ENCODE measurements at places on chromosomes 11 and 22.

DNA sequence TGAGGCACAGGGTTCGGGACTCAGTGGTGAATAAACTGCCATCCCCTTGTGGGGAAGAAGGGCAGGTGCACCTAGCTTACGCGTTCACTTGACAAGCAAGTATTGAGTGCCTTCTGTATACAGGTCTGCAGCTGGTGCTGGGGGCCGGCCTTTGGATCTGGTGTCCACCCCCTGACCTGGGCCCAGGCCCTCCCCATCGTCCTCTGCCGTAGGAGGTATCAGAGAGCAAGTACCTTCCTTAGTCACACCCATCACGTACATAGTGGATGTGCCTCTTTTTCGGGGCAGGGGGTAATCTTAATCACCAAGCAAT, 53.3 kb downstream of the SMIM38 start:
- DNase-seq, result no peak

GRCh38 chr11:71563406-71563805, 2.0 kb upstream of the KRTAP5-10 start:
- no peak for DNase-seq

- DNase-seq, result no peak
Observed at GRCh38 chr11:46554213-46555147, 39.3 kb downstream of the AMBRA1 start.

GRCh38 chr11:67302571-67303131, 679 bp upstream of the SSH3 start:
- DNase-seq, result peak; percentile 63

DNA sequence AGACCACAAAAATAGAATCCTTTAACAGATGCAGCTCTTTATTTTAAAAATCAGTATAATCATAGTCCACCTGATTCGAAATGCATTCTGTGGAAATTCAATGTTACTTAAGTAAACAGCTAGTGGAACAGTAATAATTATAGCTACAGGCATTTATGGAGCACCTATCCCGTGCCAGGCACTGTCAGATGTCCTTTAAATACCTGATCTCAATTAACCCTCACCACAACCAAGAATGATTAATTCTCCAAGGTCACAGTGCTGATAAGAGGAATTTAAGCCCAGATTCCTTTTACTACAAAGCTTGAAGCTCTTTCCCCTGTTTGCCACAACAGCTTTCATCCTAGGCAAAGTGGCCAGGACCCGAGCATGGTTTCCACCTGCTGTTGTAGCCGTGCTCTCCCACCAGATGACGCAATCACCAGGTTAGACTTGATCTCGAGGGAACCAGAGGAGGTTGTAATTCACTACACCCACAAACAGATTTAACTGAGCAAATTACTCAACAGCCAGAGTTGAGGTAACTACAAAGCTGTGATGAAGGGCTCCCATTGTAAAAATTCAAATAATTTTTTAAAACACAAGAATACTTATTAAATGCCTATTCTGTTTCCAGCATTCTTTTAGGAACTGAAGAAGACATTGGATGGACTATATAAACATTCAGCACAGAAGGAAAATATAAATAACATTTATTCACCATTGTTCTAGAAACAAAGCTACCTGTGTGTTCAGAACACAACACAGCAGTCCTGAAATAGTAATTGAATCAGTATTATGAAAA, 10.3 kb downstream of the PRDM10 start:
- peak; percentile 65 for DNase-seq

DNA sequence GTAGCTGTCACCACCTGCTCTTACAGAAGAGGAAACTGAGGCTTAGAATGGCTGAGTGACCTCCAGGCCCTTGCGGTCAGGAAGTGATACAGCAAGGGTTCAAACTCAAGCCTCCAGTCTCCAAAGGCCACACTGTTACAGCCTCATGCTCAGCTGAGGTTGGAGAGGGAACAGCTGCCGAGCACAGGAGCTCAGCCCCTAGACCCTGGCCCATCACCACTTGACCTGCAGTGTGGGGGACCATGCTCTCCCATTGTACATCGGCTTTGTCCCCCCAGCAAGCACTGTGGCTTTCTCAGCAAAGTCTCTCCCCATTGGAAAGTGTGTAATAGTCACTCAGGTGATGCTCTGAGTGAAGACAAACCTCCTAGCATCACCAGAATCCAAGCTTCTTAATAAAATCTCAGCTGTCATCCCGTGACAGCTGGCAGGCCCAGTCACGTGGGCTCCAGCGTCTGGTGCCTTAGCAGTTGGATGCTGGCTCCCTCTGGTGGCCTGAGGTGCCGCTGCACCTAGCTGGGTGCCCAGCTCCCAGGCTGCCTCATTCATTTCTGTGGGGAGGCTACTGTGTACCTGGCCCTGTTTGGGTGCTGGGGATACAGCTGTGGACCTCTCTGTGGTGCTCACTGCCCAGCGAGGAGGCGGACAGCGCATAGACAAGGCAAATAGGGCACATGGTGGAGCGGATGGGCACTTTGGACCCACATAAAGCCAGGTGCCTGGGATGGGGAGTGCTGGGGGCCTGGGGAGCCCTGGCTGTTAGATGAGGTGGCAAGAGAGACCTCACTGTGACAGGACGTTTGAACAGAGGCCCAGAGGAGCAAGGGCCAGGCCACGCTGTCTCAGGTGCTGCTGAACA, 19.1 kb upstream of the MYRF start:
- peak; percentile 94 for DNase-seq

- DNase-seq, result peak; percentile 83
Observed at GRCh38 chr11:844693-845644, 2.3 kb downstream of the TSPAN4 start.

- no peak for DNase-seq
Observed at GRCh38 chr22:38437416-38437815, 17.6 kb downstream of the KCNJ4 start.

- DNase-seq, result peak; percentile 72
Observed at GRCh38 chr11:1401656-1402221, 12.0 kb downstream of the BRSK2 start.

DNA sequence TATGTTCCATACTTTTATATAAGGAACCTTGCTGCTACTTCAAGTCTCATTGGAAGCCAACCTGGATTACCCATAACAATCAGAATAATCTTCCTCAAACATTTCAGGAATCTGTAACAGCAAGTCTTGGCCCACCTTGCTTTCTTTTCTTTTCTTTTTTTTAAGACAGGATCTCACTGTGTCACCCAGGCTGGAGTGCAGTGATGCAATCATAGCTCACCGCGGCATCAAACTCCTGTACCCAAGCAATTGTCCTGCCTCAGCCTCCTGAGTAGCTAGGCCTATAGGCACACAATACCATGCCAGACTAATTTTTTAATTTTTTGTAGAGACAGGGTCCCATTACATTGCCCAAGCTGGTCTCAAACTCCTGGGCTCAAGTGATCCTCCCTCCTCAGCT, 29.3 kb upstream of the PRDM10 start:
- DNase-seq, result no peak

DNA sequence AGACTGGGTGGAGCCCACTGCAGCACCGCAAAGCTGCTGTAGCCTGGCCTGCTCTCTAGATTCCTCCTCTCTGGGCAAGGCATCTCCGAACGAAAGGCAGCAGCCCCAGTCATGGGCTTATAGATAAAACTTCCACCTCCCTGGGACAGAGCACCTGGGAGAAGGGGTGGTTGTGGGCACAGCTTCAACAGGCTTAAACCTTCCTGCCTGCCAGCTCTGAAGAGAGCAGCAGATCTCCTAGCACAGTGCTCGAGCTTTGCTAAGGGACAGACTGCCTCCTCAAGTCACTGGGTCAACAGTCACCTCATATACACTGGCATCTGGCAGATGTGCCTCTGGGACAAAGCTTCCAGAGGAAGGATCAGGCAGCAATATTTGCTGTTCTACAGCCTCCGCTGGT, 117.3 kb downstream of the EHF start:
- DNase-seq, result no peak

DNA sequence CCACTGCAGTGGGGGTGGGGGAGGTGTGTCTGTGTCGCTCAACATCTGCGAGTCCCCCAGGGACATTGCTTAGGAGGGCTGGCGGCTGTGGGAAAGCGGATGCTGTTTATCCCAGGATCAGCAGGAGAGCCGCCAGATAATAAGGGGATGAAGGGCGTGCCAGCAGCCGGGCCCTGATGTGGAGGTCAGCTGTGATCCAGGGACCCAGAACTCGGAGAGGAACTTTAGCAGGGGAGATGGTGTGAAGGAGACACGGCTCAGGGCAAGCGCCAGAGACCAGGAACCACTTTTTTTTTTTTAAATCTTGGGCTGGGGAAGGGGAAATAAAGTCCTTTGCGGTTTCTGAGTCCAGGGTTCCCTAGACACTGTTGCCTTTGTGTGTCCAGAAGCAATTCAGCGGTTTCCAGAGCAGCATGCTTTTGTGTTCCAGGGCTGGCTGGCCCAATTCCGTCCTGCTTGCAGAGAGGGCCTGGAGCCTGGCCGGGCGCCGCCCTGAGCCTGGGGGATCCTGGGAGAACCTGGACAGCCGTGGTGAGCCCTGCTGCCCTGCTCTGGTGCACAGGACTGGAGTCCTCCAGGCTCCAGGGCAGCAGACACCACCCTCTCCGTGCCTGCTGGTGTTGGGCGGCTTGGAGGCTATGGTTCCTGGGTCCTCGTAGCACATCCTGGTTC, at the start of gene GRAMD4:
Gene GRAMD4, plus strand, starts transcription at position 557 of the 672 bp plus-strand sequence. CDS start 6,414 bp downstream, outside the sequence.
- DNase-seq, result no peak

DNA sequence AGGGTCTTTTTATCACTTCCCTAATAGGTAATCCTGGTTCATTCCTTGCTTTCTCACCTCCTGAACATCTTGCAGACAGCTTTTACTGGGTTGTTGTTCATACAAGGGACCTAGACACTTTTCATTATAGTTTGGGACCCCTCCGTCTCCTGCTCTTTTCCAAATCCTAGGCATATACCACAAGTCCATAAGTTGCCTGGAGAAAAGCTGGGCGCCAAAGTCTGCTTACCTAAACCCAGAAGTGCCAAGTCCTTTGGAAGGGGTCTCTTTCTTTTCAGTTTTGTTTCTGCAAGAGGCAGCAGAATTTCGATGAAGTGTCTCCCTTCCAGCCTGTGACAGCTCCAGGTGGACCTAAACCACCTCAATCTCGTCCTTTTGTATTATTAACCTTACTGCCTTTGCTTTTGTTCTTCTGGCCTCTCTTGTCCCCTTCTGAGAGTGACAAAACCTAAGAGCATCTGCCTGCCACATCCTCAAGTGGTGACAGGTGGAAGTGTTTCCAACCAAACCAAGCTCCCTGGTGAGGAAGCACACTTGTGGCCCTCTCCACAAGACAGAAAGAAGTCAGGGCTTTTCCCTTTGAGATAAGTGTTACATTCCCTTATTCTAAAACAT, 19.5 kb upstream of the P2RY6 start:
- no peak for DNase-seq

DNA sequence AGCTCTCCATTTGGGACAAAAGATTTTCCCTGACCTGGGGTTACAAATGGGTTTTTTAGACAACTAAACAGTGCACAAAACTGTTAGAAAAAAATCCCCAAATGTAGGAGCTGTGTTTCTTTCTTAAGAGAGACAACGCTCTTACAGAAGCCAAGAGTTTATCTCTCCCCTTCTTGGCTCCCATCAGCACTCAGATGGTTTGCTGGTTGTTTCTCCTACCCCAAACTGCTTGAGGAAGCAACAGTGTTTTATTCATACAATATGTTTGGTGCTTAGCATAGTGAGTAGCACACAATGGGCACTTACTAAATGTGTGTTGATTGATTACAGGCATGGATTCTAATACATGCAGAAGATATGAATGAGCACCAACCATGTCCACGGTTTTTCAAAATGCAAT, 209.5 kb upstream of the ANO5 start:
- no peak for DNase-seq

DNA sequence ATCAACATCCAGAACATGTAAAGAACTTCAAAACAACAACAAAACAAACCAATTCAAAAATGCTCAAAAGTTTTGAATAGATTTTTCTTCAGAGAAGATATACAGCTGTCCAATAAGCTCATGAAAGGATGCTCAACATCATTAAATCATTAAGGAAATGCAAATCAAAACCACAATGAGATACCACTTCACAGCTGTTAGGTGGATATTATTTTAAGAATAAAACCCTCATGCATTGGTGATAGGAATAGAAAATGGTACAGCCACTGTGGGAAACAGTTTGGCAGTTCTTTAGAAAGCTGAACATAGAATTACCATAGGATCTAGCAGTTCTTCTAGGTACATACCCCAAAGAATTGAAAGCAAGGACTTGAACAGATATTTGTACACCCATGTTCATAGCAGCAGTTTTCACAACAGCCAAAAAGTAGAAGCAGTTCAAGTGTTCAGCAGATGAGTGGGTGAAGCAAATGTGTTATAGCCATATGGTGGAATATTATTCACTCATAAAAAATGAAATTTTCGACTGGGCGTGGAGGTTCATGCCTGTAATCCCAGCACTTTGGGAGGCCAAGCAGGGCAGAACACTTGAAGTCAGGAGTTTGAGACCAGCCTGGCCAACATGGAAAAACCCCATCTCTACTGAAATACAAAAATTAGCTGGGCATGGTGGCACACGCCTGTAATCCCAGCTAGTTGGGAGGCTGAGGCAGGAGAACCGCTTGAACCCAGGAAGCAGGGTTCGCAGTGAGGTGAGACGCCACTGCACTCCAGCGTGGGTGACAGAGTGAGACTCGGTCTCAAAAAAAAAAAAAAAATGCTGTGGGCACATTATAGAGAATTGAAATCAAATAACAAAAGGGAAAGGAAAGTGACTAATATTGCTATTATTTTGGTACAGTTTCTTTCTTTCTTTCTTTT, 42.9 kb downstream of the CBL start:
- DNase-seq, result no peak

DNA sequence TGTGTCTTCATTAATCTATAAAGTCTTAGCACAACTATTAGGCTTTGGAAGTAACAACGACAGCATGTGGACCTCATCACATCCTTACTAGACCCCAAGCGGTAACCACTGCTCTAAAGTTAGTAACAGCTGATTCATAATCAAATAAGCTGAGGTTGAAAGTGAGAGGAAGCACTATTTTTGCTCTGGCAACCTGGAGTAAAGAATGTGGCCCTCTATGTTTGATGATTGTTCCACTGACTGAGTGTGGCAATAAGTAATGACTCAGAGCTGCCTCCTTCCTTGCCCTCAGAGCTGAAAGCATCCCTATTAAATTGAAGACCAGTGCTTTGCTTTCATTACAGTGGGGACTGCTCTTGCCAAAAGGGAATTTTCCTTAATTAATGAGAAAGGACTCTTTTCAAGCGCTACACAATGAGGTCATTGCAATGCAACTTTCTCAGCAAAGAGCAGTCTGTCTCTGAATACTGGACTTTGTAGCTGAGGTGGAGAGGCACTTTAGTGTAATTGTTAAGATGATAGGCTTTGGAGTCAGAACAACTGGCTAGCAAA, 906.1 kb upstream of the RAG2 start:
- no peak for DNase-seq

GRCh38 chr11:125399945-125400344, 96.1 kb downstream of the FEZ1 start:
- no peak for DNase-seq
